Adipocyte (in vitro differentiated cells): ENCODE measurements at places on chromosomes 4 and X.

- no peak for DNase-seq
Measured at GRCh38 chrX:121405826-121406225, 358.4 kb downstream of the GLUD2 start.

DNA sequence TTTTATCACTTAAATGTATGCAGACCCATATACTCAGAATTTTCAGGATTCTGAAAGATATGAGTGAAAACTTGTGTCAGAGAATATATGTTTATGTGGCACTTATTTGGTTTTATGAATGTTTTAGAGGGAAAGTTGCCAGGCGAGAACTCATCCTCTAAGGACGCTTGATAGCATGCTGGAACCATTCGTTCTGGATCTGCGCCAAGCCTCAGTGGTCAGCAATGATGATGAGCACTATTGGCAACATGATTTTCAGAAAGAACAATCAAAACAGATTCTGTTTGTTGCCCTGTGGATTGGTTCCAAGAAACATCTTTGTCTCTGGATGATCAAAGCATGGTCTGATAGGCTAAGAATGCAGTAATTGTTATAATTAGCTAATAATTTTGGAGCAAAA is 32.1 kb upstream of the RAPGEF2 start:
- peak; percentile 40 for DNase-seq

- no peak for DNase-seq
Measured at GRCh38 chr4:186189656-186190055, 1.7 kb upstream of the CYP4V2 start.

GRCh38 chr4:102715057-102715456 is 45.7 kb downstream of the MANBA start:
- DNase-seq: no peak

GRCh38 chrX:20623448-20623847 is 356.7 kb upstream of the RPS6KA3 start:
- no peak for DNase-seq

DNA sequence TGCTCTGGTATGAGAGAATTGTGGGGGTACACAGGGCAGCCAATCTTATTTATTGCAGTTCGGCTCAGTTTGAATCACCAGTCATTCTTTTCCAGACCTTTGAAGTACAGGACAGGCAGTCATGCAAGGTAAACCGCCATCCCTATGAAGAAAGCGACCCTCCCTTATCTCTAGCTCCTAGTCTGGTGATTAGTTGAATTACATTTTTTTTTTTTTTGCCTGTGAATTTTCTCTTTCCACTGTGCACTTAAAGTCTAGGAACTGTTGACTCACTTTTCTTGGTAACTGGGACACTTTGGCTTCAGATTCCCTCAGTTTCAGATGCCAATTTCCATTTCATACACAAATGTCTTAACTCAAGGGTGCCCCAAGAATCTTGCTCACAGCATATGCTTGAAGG is 82.4 kb upstream of the FAM9C start:
- no peak for DNase-seq

GRCh38 chr4:113289766-113290165 is 240.3 kb downstream of the ANK2 start:
- DNase-seq: peak; percentile 83

GRCh38 chrX:136907621-136908020 is 27.1 kb upstream of the RBMX start:
- no peak for DNase-seq

DNA sequence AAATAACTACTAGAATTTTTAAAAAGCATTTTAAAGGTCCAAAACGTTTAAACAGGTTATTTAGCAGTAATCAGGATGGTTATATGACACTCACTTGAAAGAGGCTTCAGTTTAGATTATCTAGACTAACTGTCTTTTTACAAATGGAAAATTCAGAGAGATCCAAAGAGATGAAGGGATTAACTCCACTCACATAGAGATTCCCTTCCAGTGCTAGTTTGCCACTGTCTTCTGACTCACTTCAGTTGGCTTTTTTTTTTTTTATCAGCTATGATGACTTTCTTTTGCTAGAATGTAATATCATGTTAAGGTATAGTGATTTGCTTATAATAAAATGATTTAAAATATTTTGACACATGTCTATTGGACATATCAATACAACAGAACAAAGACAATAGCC is 43.8 kb downstream of the GALNT7 start:
- no peak for DNase-seq

DNA sequence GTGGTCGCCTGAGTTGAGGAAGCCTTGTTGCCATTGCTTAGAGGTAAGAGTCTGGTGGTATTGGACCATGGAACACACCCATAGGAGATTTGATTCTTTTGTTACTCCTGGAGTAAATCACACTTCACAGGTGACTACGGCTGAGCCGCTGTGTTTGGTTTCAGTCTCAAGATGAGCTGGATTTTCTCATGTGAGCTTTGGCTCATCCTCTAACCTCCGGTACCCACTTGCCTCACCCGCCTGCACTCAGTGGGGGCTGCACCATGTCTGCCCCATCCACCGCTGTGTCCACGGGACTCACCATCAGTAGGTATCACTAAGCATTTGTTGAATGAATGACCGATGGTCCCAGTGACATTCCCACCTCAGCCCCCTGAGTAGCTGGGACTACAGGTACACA is 52.7 kb downstream of the HTT-AS start:
- DNase-seq: no peak

DNA sequence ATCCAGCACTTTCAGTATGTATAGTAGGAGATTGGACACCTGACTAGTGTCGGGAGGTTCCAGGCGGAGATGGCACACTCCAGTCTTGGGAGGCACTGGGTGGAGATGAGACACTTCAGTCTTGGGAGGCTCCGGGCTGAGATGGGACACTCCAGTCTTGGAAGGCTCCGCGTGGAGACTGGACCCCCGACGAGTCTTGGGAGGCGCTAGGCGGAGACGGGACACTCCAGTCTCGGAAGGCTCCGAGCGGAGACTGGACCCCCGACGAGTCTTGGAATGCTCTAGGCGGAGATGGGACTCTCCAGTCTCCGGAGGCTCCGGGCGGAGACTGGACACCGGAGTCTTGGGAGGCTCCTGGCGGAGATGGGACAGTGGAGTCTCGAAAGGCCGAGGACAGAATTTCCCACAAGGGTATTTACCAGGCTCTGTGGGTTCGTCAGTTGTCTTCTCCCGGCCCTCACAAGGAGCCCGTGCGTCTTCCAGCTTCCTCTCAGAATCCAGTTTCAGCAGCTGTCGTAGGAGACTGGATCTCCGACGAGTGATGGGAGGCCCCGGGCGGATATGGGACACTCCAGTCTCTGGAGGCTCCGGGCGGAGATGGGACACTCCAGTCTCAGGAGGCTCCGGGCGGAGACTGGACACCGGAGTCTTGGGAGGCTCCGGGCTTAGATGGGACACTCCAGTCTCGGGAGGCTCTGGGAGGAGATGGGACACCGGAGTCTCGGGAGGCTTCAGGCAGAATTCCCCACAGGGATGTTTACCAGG is 952 bp downstream of the FAM47A start:
- no peak for DNase-seq

DNA sequence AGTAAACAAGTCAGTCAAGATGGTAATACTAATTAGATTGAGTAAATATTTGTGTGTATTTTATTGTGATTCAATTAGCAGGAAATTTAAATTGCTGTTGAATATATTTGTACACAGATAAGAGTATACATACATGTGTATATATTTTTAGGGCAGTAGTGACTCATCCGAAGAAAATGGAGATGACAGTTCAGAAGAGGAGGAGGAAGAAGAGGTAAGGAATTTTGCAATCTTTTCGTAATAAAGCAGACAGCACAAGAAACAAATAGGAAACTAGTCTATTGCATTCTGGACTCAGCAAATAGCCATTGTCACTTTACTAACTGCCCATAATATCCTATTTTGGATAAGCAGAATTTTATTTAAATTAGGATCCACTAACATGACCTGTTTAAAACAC is 6.6 kb downstream of the IBSP start:
- DNase-seq: peak; percentile 27

- DNase-seq: no peak
Measured at GRCh38 chrX:149639568-149639967, 8.0 kb upstream of the TMEM185A start.

DNA sequence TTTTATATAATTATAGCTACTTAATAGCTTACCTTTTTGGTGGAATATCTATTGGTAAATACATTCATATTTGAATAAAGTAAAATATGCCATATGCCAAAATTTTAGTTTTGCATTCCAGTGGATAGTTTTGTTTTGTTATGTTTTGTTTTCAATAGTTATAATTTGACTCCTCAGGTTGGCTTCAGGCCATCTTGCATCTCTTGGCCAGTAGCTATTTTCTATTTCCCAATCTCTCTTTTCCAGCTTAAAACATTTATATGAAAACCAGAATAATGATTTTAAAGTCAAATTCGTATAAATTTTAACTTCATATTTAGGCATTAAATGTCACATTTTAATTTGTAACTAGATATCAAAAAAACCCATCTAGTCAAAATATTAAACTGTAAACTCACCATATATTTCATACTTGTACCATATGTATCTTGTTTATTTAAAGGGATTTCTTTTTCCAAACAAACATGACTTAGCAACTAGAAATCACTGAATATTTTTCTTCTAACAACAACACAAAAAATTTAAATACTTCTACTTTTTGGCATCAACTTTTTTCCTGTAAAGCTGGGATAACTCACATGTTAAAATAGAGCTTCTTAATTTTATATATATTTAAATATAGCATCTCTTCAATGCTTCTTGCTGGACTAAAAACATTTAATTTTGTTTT is 1209.6 kb downstream of the PCDH7 start:
- DNase-seq: peak; percentile 85
